ENCODE measurements at places on chromosomes 2 and 18.

DNA sequence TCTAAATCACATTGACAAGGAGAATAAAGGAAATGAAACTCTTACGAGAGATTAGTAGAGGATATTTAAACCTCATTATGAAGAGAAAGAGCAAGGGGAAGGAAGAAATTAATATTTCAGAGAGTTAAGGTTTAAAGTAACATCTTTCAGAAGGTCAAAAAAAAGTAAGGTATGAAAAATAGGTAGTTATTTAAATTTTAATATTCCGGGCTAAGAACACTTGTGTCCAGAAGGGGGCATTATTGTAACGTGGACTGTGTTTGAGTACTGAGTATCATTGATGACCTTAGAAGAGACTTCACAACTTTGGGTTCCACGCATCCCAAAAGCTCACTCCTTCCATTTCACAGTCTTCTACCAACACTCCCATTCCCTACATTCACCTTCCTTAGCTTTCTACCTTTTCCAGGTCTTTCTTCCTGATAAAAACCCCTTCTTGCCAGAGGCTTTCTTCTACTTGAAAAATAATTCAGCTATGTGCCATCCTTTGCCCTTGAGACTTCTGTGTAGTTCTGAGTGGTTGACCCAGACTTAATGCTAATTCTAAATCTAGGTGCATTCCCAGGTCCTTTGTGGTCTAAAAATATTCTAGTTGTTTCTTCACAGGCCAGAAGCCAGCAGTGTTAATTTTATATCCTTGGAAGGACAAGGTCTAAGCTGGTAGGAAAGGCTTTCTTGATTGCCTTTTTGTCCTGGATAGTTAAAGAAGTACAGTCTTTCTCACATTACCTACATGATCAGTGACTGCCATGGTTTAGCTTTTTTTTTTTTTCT is 16.5 kb downstream of the DYNC1I2 start:
- DNase-seq = no peak

GRCh38 chr2:205714058-205714776 is 31.9 kb downstream of the NRP2 start:
- DNase-seq = no peak

DNA sequence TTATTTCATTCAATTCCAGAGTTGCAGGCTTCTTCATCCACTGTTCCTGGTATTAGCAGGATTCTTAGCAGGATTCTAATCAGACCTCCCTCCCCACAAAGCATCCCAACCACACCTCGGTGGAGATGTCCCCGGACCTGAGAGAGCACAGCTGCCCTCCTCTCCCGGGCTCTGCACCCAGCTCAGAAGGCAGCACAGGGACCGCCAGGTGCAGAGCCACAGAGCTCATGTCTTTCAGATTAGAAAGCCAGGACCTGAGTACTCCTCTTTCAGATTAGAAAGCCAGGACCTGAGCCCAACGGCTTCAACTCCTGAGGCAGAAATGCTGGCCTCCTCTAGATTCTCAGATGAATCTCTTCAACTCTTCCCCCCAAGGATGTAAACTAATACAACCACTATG is 152.3 kb downstream of the MYO5B start:
- no peak for DNase-seq

GRCh38 chr18:6629635-6630140 is 99.8 kb upstream of the ARHGAP28 start:
- no peak for DNase-seq

DNA sequence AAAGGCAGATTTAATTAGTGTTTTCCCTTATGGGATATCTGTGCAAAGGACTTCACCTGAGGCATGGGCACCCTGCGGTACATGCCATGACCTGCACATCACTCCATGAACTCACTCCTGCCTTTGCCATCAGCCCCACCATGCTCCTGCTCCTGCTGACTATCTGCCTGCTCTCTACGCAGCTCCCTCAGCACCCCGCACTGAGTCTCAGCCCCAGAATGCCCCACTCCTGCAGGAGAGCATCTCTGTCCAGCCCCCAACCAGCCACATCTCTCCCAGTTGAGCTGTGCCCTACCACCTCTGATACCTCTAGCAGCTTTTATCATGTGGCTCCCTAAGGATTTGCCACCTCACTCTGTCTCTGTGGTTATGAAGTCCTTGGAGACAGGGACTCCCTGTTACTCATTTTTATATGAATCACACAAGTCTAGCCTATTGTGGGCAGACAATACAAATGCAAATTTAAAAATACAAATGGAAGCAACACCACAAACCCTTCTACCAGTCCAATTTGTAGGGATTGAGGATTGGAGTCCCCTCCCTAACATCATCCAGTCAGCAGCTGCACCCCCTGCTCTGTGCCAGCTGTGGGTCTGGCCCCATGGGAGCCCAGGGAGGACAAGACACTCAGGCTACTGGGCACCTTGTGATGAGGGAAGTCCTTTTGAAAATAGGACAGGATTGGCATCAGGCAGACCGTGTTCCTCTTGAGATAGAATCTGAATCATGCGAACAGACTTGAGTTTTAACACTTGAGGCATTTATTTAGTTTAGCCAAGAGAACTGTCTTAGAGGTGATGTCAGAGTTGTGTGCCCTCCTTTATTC is 689.6 kb upstream of the HS6ST1 start:
- no peak for DNase-seq

GRCh38 chr2:238916176-238916874 is 68.4 kb downstream of the TWIST2 start:
- no peak for DNase-seq

GRCh38 chr2:60745330-60745729 is 10.7 kb upstream of the PAPOLG start:
- DNase-seq = no peak

GRCh38 chr2:173048897-173049661 is 26.6 kb upstream of the MAP3K20 start:
- peak; percentile 29 for DNase-seq

GRCh38 chr2:121505005-121505404 is 25.7 kb upstream of the RNU4ATAC start:
- no peak for DNase-seq

GRCh38 chr18:47545613-47546012 is 294.2 kb upstream of the SKOR2 start:
- DNase-seq = no peak

DNA sequence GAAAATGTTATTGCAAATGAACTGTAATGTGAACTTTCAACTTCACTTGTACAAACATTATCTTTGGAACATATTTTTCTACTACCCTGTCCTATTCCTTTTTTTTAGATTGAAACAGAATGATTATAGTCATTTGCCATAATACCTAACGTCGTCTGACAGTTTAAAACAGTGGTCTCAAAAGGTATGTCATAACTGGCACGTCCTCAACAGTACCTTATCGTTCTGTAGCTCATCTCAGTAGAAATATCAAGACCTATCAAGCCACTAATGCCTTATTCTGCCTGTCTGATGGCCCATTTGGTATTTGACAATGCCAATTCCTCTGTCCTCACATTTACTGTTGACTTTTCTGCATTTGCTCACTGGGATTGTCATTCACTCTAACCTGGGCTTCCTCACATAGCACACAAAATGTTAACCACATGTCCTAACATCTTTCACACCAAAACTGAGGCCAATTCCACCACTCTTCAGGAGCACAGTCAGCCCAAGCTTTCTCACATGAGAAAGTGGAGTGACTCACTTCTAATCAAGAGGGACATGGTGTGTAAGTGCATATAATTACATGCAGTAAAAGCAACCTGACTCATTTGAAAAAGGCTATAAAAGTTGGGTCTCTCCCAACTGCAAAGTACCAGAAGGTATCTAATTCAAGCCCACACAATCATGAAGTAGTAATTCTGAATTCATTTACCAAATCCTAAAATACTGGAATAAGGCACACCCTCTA is 34.8 kb downstream of the DNER start:
- no peak for DNase-seq

DNA sequence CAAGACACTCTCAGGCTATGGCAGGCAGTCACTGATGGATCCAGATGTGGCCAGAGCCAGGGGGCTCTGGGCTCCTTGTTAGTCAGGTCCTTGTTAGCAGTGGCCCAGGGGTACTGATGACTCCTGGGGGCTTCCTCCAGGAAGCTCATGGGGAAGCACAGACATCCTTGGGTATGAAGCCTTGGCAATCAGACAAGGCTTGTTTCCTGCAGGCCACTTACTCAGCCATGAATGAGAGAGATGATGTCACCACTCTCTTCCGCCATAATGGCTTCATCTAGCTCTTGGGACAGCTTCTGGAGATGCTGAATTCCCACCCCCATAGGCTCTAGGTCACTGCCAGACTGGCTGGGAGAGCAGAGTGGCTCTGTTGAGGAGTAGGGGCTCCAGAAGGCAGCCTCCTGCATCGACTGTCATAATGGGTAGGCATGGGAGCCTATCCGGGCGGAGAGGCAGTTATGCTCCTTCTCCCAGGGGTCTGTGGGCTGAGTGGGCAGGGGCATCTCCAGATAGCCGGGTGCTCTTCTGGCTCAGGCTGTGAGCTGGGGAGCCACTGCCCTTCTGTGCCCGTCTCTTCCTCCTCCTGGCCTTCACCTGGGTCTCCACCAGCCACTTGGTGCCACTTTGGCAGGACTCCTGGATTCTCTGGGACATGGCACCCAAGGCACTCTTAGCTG is 40.2 kb upstream of the BMPR2 start:
- DNase-seq = no peak

DNA sequence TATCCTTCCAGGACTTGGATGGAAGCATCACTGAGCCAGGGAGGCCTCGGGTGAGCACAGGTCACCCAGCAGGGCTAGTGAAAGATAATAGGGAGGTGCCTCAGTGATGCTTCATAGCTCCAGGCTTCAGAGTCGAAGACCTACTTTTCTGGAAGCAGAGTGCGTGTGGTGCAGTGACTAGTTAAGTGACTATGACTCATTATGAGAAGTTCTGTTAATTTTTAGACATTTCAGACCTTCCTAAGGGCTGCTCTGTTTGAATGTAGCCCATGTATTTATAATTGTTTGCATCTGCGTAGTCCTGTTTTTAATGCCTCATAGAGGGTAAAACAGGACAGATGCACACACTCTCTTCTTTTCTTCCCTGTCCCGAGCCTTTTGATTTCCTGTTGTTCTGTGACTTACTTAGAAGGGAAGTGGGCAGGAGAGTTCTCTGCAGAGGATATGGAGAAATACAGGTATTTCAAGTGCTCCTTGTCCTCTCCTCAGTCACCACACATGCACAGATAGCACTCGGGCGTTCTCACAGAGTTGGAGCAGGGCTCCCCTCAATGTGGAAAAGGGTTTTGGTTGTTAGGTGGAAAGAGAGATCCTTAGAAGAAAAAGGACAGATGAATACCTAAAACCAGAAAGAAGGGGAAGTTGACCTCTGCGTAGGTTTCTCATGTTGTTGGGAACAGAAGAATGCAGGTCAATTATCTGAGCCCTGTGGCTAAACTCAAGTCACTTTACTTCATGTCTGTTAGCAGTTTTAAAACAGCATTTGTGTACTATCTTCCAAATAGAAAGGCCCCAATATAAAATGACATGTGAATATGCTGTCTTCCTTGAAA is 34.7 kb downstream of the RALB start:
- DNase-seq = peak; percentile 61

DNA sequence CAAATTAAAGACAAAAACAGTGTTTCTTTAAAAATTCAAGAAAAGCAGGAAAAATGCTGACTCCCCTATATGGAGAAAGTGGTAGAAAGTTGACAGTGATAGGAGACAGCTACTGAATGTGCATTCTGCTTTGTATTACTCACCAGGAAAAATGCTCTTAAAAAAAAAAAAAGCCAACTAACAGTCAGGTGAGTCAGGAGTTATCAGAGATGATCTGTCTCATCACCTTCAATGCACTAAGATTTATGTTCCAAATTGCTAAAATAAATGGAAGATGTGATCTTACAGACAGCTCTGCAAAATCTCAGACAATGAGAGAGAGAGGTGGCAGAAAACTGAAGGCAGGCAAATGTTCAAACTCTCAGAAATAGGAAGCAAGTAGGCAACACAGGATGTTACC is 47.6 kb upstream of the ZNF521 start:
- DNase-seq = no peak

DNA sequence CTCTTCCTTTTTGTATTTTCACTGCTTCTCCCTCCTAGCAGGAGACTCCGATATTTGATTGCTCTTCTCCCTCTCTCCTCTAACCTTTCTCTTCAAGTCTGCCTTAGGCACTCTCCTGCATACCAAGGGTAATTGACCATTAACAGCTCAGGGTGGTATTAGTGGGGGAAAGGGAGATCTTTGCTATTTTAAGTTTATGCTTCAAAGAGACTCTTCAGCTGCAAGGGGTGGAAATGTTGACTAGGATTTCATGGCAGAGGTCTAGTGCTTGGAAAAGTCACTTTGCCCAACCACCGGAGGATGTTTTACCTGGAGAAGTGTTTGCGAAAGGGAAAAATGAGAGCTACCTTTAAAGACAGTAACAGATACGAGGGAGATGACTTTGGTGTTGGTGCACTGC is 453.7 kb downstream of the SLC4A3 start:
- DNase-seq = no peak

DNA sequence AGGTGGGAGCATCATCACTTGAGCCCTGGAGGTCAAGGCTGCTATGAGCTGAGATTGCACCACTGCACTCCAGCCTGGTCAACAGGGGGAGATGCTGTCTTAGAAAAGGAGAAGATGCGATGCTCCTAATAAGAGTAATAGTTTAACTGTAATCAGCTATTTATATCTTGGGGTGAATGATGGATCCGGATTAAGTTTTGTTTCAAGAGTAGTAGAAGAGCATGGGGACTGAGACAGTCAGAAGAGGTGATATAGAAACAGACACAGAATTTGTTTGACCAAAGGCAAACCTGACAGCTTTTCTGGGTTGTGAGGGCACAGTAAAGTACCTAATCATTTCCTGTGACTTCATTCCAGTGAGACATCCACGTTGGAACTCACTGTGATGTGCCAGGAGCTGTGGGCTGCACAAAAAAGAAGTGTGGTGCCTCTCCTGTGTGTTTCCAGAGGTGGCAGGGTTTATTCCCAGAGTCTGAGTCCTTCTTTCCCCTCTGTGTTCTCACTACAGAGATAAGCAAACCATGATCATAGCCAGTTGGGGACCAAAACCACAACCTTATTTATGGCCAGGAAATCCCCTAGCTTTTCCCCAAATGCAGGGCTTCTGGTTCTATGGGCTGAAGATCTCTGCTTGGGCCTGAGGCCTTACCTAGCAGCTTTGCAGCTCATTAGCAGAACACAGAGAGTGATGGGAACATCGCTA is 113.7 kb downstream of the XRCC5 start:
- DNase-seq = no peak

DNA sequence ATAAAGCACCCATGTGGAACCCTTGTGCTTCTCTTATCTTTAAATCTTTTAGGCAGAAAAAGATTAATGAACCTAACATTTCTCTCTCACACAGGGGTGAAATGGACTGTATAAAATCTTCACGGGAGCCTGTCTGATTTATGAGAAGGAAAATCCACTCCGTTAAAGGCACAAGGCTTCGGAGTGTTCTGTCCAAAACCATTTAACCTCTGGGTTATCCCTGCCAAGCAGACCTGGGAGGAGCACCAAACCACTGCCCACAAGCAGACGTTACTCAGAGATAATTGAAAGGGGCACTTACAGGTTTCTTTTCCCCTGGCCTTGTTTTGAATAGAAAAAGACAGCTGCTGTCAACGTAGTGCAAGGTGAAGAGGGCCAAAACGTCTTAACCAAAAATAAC is 184.4 kb upstream of the DOK6 start:
- DNase-seq = no peak

GRCh38 chr18:75029481-75029880 is 179.5 kb downstream of the PTGR3 start:
- no peak for DNase-seq

- no peak for DNase-seq
Observed at GRCh38 chr18:38575648-38576047, 1010.0 kb upstream of the CELF4 start.

Data from GF-D8 (cell line).